Tibial nerve (tissue), 4 donors: ENCODE measurements at places on chromosomes 1 and 21.

GRCh38 chr1:79549201-79549600 lies 542.7 kb upstream of the ADGRL4 start:
- no peak for DNase-seq

DNA sequence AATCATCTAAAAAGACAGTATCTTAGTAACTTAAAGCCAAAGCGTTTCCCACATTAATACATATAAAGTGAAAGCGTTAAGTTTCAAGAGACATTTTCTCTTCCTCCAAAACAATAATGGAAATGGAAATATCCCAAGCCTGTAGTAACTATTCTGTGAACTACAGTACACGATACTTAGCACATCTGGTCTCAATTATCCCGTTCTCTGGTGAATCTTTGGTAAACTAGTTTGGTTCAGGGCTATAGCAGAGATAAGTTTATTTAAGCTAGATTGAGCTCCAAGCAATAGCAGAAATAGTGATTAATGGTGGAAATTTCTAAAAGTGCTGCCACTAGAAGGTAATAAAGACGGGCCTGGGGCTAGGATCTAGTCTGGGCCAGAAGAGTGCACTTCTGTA lies 55.2 kb downstream of the PCNX2 start:
- DNase-seq, result no peak

GRCh38 chr1:207887542-207888201 lies 23.3 kb downstream of the CD34 start:
- DNase-seq, result no peak

GRCh38 chr1:47582891-47583608 lies 145.2 kb downstream of the FOXD2 start:
- no peak for DNase-seq

DNA sequence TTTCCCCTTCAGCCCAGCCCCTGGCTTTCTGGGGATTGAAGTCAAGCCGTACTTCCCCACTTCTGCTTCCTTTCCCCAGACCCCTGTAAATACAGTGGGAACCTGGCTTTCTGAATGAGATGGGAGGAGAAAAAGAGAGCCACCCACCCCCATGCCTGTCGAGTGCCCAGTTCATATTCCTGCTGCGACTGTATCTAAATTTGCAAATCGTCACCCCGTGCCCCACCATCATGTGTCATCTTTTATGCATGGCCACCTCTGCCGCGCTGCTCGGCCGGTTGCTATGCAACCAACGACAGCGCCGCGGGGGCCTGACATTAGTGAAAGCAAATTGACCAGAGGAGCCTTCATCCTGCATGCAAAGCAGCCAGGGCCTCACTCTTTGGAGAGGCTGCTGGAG lies 143.0 kb downstream of the ELAVL4 start:
- DNase-seq, result no peak

- no peak for DNase-seq
Observed at GRCh38 chr1:201007481-201007880, 16.0 kb downstream of the KIF21B start.
